ENCODE measurements at places on chromosomes 7 and 10.
A peak's percentile ranks its signal among the peaks of the same experiment; 100 is the strongest.

GRCh38 chr10:42997151-42997848 lies 79.6 kb upstream of the RET start:
- no peak for DNase-seq

- no peak for DNase-seq
These were observed 456 bp upstream of the ACHE start for GRCh38 chr7:100895956-100896731.

DNA sequence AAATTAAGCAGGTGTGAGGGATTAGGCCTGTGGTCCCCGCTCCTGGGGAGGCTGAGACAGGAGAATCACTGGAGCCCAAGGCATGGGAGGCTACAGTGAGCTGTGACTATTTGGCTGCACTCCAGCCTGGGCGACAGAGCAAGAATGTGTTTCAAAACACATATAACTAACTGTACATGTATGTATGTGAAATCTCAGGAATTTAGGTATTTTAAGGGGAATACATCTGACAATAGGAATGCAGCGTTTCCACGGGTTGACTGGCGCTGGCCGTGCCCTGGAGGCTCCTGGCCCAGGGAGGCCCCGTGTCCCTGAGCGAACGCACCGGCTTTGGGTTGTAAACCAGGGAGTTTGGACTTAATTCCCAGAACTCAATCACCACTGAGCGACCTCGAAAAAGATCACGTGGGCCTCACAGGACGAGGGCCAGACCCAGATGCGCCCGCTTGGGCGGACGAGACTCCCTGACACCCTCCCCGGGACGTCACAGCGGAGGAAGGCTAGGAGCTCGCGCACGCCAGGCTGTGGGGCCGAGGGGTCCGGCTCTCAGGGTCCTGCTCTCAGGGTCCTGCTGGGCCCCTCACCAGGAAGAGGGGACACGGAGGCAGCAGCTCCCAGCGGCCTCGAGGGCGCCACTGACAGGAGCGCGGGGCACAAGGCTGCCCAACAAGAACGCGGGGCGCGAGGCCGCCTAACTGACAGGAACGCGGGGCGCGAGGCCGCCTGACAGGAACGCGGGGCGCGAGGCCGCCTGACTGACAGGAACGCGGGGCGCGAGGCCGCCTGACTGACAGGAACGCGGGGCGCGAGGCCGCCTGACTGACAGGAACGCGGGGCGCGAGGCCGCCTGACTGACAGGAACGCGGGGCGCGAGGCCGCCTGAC lies 18.4 kb downstream of the PTPRN2 start:
- DNase-seq, result no peak

- DNase-seq, result peak; percentile 18
These were observed 4.7 kb downstream of the TMEM236 start for GRCh38 chr10:17756557-17757217.

GRCh38 chr7:36157527-36158320 lies 4.7 kb downstream of the EEPD1 start:
- DNase-seq, result no peak

DNA sequence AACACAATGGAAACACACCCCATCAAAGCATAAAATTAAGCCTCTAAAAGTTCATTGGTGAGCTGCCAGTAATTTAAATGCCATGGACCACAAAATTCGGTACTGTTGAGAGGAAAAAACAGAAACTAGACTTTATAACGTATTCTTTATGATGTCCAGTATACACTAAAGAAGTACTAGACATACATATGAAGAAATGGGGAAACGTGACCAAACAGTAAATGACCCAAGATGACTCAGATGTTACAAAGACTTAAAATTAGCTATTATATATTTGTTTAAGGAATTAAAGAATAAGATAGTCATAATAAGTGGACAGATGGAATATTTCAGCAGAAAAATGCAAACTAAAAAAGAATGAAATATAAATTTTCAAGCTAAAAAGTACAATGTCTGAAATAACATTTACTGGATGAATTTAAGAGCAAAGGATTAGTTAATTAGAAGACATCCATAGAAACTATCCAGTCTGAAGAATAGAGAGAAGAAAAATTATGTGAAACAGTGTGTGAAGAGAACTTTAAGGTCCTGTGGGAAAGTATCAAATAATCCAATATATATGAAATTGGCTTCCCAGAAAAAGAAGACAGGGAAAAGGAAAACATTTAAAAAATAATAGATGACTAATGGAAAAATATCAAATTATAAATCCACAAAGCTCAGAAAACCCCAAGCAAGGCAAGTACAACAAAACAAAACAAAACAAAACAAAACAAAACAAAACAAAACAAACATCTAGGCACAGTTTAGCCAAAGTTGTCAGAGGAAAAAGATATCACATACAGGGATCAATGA lies 69.4 kb downstream of the SAMD9 start:
- no peak for DNase-seq

DNA sequence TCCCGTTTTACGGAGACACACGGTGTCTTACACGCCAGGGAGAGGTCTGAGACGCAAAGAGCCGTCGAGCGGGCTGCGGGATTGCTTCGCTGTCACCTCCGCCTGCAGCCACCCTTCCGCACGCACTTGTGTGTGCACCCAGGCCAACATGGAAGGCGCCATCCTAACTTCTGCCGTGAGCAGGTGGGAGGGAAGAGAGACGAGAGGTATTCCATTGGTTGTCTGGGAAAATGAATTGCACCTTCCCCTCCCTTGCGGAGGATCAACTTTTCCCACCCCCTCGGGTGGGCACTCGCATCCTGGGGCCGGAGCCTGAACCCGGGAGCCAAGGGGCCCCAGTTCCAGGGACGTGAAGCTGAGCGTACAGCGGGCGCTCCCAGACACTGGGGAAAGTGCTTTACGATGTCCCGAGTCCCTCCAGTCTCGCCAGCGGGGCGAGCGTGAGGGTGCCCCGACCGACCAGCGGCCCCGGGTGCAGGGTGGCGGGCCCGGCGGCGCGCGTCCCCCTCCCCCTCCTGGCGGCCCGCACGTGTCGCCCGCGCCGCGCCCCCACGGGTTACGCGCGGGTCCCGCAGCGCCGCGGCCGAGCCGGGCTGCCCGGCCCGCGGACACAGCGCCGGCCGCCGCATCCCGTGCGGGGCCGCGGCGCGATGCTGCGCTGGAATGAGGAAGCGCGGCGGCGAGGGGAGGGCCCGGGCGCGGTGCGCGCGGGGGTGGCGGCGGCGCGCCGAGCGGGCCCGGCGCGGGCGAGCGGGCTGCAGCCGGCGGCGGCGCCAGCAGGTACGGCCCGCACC lies 984 bp upstream of the IKZF1 start:
- DNase-seq, result no peak

DNA sequence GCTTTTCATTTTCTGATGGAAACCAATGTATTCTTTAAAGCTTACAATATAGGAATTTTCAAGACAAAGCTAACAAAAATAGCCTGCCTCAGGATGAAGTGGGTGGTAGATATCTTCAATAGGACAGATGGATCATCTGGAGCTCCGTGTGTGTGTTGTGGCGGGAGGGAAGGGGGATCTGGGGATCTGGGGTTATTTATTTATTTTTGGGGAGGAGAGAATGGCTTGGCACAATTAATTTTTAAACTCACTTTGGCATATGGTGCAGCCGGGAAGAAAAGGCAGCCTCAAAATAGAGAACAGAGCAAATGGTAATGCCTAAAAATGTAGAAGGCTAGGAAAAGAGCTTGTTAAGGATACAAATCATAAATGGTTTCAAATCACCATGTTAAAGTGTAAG lies 11.6 kb upstream of the ABLIM1 start:
- no peak for DNase-seq

All from GM12864 (cell line).